NAMALWA (cell line): ENCODE measurements at places on chromosomes 3 and 15.

DNA sequence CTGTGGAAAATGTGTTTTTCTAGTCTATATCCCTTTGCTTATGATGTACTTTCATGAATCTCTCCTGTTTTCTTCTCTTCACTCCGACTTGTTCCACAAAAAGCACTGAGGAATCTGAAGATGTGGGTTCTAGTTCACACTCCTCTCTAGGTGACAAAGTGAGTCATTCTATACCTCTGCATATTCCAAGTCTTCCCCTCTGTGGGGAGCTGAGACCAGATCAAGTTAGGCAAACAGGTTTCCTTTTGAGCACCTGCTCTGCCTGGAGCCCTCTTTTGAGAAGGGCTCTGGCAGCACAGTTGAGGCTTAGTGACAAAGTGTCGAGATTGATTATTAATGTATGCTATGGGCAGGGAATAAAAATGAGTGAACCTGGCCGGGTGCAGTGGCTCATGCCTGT lies 82.4 kb upstream of the VGLL4 start:
- no peak for DNase-seq

- DNase-seq = no peak
Measured at GRCh38 chr15:46442184-46442583, 807.4 kb downstream of the SQOR start.

GRCh38 chr3:116150655-116151167 lies 294.6 kb downstream of the LSAMP start:
- DNase-seq = no peak

DNA sequence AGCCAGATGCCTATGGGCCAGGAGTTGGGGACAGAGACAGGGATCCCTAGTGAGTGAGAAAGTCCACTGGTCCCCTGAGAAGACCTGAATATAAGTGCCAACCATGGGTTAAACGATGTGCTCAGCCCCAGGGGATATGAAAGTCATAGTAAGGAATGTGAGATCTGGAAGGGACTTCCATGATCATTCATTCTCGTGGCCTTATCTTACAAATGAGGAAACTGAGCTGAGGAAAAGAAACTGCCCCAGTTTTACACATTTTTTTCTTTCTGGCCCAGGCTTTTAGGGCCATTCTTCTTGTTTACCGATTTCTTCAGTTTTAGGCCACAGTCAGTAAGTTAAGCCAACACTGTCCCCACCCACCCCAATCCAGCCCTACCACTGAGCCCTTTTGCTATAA lies 11.1 kb downstream of the CD80 start:
- no peak for DNase-seq

DNA sequence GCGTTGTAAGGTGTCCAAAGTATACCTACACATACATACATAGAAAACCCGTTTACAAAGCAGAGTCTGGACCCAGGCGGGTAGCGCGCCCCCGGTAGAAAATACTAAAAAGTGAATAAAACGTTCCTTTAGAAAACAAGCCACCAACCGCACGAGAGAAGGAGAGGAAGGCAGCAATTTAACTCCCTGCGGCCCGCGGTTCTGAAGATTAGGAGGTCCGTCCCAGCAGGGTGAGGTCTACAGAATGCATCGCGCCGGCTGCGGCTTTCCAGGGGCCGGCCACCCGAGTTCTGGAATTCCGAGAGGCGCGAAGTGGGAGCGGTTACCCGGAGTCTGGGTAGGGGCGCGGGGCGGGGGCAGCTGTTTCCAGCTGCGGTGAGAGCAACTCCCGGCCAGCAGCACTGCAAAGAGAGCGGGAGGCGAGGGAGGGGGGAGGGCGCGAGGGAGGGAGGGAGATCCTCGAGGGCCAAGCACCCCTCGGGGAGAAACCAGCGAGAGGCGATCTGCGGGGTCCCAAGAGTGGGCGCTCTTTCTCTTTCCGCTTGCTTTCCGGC lies 318.6 kb downstream of the FGF12 start:
- DNase-seq = no peak

DNA sequence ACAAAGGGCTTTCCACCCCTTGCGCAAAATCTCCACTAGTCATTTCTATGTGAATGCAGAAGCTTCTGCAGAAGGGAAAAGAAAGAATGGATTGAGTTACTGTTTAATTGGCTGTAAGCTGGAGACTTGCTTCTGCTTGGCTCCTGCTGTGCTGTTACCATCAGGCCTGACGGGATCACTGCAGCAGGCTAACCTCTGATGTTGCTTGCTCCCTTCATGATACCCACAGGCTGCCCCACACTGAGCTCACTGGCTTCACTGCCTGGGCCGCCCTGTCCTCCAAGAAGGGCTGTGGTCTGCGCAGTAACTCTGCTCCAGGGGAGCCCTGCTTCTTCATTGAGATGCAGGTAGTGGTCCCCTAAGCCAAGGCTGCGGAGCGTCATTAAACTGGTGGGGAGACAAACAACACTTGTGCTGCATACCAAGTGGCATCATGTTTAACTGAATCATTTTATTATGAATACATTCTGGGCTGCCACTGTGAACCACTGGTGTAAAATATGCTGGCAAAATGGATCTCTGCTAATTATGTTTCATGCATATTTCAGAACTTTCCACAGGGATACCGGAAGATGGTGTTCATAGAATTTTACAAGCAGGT lies 78.6 kb downstream of the WDR49 start:
- DNase-seq = no peak

DNA sequence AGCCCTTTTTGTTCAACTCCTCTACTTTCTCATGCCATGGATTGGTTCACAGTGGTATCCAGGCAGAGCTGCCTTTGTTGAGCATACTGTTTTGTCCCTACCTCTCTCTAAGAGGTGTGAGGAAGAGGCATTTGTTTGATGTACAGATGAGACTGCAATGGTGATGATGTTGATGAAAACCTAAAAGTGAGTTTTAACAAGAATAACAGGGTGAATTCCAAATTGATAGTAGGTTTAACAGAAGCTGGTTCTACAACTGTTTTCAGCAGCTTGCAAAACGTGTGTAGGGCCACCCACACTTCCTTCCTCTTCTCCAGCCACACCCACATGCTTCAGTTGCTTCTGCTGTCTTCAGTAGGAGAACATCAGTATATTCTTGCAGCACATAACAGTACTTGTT lies 10.2 kb downstream of the SNRK start:
- peak; percentile 47 for DNase-seq

GRCh38 chr3:63048367-63049326 lies 173.4 kb upstream of the CADPS start:
- no peak for DNase-seq
